DMS 273 treated with DMSO at 0.1 percent for 48 hours (cell line): ENCODE measurements at places on chromosomes 4 and X.

- DNase-seq = peak; percentile 30
Measured at GRCh38 chrX:136322064-136322463, 21.3 kb downstream of the ADGRG4 start.

DNA sequence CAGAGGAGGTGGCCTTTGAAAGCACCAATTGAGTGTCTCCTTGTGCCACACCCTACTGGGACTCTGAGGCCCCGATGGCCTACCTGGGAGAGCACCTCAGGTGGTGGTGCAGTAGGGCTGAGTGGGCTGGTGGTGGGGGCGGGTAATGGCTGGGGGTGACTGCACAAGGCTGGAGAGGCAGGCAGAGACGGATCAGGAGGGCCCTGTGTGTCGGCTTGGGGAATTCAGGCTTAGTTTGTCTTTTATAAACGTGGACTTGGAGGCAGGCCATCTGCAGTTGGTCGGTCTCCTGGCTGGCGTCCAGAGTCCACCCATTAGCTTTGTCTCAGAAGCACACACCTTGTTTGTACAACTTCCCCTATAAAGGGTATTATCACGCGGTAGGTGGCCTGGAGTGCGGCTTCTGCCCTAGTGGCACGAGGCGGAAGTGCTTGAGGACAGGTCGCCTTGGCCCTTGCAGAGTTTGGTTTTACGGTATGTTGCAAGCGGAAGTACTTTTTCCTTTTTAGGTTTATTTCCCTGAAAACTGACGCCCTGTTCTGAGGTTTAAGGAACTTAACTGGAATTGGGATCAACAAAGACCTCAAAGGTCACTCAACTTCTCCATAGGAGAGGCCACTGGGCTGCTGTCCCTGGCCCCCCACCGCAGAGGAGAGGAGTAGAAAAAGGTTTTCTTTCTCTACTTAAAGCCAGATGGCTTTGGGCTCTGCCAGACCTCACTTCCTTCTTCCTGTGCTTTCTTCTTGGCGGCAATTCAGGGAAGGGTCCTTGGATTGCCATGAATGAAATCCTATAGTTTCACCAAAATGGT lies 8.0 kb downstream of the TBC1D14 start:
- DNase-seq = peak; percentile 59

DNA sequence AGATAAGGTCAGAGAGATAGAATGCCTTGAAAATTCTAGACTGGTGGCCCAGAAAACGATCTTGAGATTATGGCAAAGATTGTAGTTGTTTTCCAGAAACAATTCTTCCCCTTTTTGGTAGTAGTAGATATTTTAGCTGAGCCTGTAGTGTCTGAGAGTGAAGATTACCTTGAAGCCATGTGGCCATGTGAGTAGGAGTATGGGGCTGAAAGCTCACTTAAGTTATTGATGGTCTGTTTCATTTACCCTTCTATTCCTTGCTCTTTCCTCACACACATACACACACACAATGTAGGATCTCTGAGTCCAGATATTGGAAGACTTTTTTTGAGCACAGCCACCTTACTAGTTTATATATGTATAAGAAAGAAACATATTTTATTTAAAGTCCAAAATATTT lies 941.6 kb upstream of the GRID2 start:
- DNase-seq = no peak

DNA sequence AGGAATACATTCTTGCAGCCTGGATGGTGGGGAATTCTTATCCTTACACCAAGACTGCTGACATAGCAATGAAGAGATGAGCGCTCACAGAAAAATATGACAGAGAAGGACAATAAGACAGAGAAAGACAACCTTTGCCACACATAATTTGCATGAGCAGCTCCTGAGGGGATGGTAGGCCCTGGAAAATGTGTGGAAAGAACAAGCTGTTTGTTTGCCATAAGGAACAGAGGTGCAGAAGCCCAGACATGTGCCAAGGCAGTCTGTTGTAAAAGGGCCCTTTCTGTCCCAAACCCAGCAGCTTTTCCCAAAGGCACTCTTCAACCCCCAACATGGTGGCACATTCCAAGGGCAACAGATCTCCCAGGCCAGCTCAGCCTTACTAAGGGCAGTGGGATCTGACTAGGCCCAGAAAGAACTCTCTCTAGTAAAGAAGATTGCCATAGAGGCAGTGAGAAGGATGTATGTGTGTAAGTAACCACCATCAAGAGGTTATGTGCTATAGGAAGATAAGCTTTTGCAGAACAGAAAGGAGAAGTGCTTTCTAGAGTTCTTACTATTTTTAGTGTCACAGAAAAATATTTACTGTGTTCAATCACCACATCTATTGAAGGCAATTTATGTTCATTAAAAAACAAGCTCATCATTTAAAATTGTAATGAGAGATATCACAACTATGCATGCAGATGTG lies 287.0 kb upstream of the RASGEF1B start:
- no peak for DNase-seq

DNA sequence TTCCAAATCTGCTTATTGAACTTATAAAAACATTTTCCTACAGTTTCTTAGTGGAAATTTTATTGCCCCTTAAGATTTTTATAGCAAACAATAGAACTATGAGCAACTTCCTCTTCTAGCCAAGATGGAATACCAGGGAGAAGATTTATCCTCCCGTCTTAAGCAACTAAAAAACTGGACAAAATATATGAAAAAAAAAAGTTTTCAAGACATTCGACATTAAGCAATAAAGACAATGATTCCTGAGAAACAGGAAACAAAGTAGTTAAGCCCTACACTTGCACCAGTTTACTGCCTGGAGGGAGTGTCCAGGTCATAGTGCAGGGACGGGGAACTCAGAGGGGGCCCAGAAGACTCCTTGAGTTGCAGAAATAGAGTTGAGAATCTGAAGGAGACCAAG lies 516.1 kb upstream of the DIPK2B start:
- no peak for DNase-seq

GRCh38 chr4:102687982-102688433 lies 72.8 kb downstream of the MANBA start:
- DNase-seq = no peak

GRCh38 chr4:53866055-53866454 lies 198.3 kb downstream of the CHIC2 start:
- no peak for DNase-seq

DNA sequence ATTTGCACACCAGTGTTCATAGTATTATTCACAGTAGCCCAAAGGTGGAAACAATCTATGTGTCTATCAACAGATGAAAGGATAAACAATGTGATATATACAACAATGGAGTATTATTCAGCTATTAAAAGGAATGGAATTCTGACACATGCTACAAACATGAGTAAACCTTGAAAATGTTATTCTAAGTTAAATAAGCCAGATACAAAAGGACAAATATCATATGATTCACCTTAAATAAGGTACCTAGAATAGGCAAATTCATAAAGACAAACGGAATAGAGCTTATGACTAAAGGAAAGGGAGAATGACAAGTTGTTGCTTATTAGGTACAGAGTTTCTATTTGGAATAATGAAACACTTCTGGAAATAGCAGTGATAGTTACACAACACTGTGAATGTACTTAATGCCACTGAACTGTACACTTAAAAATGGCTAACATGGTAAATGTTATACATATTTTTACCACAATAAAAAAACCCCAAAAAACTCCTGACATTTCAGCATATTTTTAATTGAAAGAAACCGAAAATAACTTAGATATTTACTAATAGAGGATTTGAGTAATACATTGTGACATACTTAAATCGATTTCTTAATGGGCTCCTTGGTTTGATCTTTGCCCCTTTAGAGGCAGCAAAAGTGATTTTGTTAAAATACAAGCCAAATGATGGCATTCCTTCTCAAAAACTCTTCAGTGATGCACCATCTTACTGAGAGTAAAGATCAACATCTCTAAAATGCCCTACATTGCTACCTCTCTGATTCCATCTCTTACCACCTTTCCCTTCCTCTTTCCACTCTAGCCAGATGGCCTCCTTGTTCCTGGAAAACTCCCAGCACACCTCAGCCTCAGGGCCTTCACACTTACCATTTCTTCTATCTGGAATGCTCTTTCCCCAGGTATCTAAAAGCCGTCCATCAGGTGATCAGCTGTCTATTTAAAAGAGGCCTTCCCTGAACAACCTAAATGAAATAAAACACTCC lies 8.6 kb upstream of the CYP2U1 start:
- no peak for DNase-seq

GRCh38 chrX:24990535-24990934 lies 25.2 kb downstream of the ARX start:
- no peak for DNase-seq

- no peak for DNase-seq
Measured at GRCh38 chrX:80022363-80023031, 7.9 kb downstream of the TBX22 start.

DNA sequence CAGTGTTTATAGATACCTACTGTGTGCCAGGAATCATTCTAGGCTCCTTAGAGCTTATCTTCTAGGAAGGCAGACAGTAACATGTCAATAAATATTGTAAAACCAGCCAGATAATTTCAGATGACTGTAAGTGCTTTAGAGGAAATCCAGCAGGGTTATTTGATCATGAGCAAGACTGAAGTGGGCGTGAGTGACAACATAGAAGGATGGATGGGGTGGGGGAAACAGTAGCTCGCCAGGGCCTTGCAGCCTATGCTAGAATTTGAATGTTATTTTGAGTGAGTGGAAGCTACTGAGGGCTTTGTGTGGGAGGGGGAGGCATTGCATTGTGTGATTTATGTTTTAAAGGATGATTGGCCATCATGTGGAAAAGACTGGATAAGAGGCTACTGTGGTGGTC lies 6.7 kb downstream of the SRD5A3 start:
- no peak for DNase-seq

GRCh38 chrX:115531818-115532403 lies 29.1 kb upstream of the PLS3 start:
- DNase-seq = no peak

DNA sequence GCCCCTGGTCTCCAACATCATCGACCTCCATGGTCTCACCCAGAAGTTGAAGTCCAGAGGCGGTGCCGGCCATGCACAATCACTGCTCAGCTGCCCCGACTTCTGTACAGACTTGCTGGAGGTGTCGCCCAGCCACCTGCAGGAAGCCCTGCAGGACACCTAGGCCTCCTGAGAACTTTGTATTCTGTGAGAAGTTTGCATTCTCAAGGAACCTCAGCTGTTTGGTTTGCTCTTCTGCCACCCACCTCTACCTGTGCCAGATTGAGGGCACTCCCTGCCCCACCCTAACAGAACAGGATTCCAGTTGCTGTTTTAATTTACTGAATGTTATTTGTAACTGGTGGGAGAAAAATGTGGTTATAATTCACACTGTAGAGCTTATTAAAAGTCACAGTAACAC lies 46.8 kb downstream of the TRIM61 start:
- no peak for DNase-seq

- DNase-seq = no peak
Measured at GRCh38 chrX:68998716-68999115, 166.5 kb downstream of the PJA1 start.

DNA sequence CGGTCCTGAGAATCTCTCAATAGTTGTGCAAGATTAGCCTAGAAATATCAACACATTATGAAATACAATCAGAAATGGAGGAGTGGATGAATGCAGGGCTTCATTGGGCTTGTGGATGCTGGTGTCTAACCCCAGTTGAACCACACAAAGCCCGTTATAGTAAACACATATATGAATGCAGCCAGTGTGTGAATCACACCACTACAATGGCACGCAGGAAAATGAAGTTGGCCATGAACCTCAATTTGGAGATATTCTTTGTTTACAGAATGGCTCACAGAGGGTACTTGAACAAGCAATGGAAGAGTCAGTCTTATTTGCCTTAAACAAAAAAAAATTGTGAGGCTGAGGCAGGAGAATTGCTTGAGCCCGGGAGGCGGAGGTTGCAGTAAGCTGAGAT lies 57.8 kb downstream of the SOD3 start:
- DNase-seq = no peak

DNA sequence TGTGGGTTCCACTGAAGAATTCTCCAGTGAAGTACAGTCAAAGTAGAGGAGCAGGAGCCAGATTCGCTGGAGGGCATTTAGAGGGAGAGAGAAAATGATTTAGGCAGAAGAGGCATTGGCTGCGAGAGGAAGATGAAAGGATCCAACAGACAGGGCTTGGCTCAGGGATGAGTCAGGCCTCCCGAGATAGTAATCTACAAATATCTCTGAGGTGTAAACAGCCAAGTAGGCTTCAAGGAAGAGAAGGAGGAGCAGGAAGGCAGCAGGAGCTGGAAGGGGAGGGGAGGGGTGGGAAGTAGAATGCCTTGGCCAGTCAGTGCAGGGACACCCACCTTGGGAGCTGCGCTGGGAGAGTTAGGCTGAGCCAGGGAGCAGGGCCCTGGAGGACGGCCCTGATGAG lies 55.5 kb downstream of the PJA1 start:
- no peak for DNase-seq

- DNase-seq = no peak
Measured at GRCh38 chr4:29047341-29048041, 1672.7 kb upstream of the PCDH7 start.

DNA sequence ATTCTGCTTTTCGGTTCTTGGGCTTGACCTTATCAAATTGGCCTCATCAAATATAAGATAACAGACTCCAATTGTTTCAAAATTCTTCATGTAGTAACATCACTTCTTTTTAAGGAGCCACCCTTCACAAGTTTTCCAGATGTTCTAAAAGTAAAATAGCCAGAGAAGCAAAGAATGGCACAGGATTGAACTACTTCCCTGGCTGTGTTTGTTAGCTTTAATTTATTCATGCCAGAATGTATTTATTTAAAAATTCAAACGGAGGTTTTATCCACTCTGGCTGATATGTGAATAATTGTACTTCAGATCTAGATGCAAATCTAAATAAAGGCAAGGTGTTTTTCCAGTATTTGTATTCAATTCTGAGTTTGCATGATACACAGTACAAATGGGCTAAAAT lies 581.3 kb upstream of the TENM3 start:
- no peak for DNase-seq

- no peak for DNase-seq
Measured at GRCh38 chr4:152246659-152247058, 289.2 kb downstream of the FBXW7 start.

- DNase-seq = no peak
Measured at GRCh38 chr4:18859468-18859867, 837.9 kb upstream of the LCORL start.

DNA sequence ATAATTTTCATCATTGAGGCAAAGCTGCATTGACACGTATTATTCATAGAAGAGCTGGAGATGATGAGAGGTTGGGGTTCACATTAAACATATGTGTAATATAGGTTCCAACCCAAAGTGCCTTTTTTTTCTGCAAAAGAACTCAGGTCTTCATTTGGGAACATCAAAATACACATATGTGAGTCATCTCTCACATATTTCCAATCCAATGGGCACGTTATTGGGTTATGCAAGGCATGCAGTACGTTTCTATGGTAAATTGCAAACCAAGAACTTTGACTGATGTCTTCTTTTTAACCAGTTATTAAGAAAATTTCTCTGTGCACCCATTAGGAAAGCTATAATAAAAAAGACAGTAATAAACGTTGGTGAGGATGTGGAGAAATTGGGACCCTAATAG lies 150.3 kb upstream of the FAM9B start:
- DNase-seq = no peak
